A549 treated with RU486 at 1 μM for 4 hours (cell line): ENCODE measurements at places on chromosomes 12 and 14. TPM values are rescaled to one million over a fixed set of nuclear protein-coding genes. Genes with fewer than 3 reads are reported as not detected.

The TMEM179 gene
- 0.16 to 0.46 TPM (median 0.35 TPM) in 5 replicates for total RNA-seq

The SEC23A gene
- 42.2 to 90.9 TPM (median 77.7 TPM) in 5 replicates for total RNA-seq

The CLEC1A gene
- not detected in 5 replicates for total RNA-seq

The HOXC4 gene
- 2.2 to 4.2 TPM (median 3.8 TPM) in 5 replicates for total RNA-seq

The DIO2 gene
- total RNA-seq, result 6.0 to 10.7 TPM (median 6.5 TPM) in 5 replicates

The AMN1 gene
- total RNA-seq, result 8.8 to 15.0 TPM (median 11.9 TPM) in 5 replicates

The PLEK2 gene
- 22.6 to 30.6 TPM (median 24.8 TPM) in 5 replicates for total RNA-seq

The IRAK3 gene
- 0.08 to 0.33 TPM (median 0.11 TPM) in 5 replicates for total RNA-seq

The PRIMA1 gene
- 0.22 to 0.54 TPM (median 0.32 TPM) in 5 replicates for total RNA-seq

The C12orf60 gene
- total RNA-seq, result 0.95 to 1.9 TPM (median 1.7 TPM) in 5 replicates

The DEGS2 gene
- total RNA-seq, result 0.95 to 1.7 TPM (median 1.3 TPM) in 5 replicates

The SDSL gene
- total RNA-seq, result 20.4 to 28.8 TPM (median 23.7 TPM) in 5 replicates

The OTX2 gene
- not detected in 5 replicates for total RNA-seq

The KRT79 gene
- total RNA-seq, result 0.21 TPM in 2 of 5 replicates, not detected in the others

The GALNT16 gene
- 2.2 to 4.3 TPM (median 3.8 TPM) in 5 replicates for total RNA-seq
